HEK293T (cell line): ENCODE measurements at places on chromosomes 11 and 22.
A peak's percentile ranks its signal among the peaks of the same experiment; 100 is the strongest.

DNA sequence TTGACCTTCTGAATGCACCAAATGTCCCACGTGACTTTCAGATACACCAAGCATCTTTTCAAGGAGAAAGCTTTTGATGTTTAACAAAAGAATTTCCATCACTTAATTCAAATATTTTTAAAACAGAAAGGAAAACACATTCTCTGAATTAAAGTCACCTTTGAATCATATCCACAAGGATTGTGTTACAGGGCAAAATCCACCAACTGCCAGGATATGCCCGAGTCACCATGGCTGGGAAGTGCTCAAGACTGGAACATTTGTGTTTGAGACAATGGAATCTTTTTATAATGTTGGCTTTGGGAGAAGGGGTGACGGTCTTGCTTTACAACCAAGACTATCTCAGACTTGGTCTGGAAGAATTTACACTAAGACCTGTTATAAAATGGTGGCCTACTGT, 40.8 kb downstream of the BID start:
- DNase-seq, result no peak

DNA sequence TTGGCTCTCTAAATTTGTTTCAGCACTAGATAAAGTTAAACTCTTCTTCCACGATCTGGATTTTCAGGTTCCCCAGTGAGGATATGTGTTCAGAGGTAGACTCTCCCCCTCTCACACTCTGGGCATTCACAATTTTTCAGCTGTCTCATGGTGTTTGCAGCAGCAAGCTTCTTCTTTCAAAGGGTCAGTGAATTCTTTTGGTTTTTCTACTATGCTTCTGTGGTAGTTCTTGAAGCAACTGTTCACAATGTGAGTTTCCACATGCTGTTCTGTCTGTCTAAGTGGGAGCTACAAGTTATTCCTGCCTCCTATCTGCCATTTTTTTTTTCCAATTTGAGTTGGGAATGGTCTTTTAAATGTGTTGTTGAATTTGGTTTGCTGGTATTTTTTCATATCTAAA, 25.4 kb downstream of the CNTF start:
- DNase-seq, result no peak

- DNase-seq, result no peak
Measured at GRCh38 chr22:30806391-30806861, 111.8 kb downstream of the OSBP2 start.

GRCh38 chr11:14634813-14635212, 8.8 kb upstream of the PDE3B start:
- no peak for DNase-seq

DNA sequence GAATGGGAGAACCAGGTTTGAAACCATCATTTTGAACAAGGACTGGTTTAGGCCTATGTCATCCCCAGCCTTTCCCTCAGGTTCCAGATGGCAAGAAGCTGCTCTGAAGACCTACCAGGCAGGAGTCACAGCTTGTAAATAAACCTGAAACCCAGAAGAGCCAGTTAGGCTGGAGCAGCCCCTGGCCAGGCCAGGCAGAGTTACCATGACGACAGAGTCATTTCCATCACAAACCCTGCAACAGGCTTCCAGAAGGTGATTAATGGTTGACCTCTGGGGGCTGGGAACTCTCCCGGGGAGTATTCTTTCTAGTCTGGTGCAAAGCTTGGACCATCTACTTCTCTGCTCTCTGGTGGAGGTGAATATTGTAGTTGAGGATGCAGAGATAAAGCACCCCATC, 164.1 kb upstream of the NCAM1 start:
- DNase-seq, result no peak

DNA sequence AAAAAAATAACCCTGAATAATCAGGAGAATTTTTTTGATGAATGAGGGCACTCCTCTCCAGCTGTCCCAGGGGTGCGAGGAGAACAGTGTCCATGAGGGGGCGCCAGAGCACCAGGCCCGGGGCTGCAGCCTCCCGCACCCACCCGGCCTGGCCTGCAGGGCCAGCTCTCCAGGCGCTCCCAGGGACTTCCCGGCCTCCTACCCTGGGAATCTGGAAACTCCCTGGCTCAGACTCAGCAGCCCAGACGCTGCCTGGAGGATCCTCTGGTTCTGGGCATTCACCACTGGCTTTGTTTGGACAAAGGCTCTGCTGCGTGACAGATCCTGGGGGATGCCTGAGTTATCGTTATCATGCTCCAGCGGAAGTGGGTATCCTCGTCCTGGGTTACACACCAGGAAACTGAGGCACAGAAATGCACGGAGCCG, 31.0 kb downstream of the MCM5 start:
- peak; percentile 95 for DNase-seq

- DNase-seq, result no peak
Measured at GRCh38 chr22:24836282-24836681, 30.3 kb downstream of the SGSM1 start.

DNA sequence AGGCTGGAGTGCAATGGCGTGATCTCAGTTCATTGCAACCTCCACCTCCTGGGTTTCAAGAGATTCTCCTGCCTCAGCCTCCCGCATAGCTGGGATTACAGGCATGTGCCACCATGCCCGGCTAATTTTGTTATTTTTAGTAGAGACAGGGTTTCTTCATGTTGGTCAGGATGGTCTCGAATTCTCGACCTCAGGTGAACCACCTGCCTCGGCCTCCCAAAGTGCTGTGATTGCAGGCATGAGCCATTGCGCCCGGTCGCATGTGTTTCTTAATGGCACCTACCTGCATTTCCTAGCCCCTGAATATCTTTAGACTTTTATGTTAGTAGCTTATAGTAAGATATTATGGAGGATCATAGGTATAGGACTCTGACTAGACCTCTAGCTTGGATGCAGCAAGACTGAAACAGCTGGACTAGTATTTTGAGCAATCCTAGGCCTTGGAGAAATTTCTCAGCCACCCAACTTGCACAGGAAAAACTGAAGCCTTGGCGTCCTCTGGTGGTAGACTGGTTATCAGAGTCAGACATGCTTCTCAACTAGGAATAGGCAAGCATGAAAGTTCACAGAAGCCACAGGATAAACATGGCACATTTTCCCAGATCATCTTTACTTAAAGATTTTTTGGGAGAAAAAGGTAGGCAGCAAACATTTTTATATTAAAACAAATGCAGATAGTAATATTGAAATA, 22.7 kb upstream of the C1QTNF4 start:
- DNase-seq, result peak; percentile 48

- DNase-seq, result no peak
Measured at GRCh38 chr11:111923351-111923788, 4.7 kb downstream of the C11orf52 start.

GRCh38 chr11:119807841-119808240, 78.8 kb upstream of the NECTIN1 start:
- no peak for DNase-seq

GRCh38 chr11:74434528-74434927, 32.8 kb downstream of the KCNE3 start:
- DNase-seq, result no peak

GRCh38 chr11:34637303-34637702, 16.4 kb downstream of the EHF start:
- no peak for DNase-seq

GRCh38 chr11:34564406-34564805, 50.8 kb upstream of the ELF5 start:
- DNase-seq, result no peak

GRCh38 chr11:79388201-79388600, 52.6 kb downstream of the TENM4 start:
- DNase-seq, result no peak

- no peak for DNase-seq
Measured at GRCh38 chr22:40401981-40402406, 31.6 kb downstream of the SGSM3 start.

GRCh38 chr22:45211435-45211834, 29.3 kb downstream of the KIAA0930 start:
- DNase-seq, result no peak

DNA sequence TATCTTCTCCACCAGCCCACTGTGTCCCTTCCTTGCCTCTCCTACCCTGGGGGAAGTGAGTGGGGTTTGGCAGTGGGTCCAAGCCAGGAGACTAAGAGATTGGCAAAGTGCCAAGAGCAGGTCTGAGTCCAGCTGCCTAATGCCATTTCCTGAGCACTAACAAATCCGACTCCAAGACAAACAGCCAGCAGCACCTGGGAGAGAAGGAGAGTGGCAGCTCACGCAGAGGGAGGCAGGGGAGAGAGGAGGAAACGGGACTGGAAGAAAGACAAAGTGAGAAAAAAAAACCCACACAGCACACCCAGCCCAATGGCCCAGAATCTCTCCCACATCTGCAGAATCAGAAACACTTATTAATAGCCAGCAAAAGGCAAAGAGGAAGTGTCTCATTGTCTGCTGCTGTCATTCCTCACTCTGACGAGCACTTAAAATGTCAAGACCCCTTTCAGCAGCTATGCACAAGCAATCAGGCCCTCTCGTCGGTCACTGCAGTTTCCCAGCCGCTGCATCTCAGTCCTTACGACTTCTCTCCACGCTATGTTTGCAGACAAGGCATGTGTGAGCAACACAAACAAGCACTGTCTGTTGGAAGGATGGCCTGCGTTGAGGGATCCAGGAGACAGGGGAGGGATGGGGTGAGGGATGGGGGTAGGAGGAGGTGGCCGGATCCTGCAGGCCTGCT, 558.4 kb upstream of the CADM1 start:
- no peak for DNase-seq

DNA sequence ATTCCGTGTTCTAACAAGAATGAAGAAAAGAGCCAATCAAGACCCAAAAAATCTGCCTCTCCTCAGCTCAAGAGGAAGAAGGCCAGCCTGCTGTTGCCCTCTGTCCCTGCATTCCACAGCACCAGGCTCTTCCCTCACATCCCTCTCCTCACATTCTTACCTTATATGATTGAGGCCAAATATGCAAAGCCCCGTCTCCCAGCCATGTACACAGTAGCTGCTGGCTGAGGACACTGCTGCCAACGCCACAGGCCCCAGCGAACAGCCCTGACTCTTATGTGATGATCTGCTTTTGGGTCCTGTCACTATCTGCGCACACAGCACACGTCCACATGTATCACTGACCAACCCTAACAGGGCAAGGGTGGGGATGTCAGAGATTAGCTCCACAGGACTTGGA, 60.2 kb downstream of the MICAL3 start:
- DNase-seq, result no peak

- no peak for DNase-seq
Measured at GRCh38 chr22:37163575-37164504, 14.1 kb upstream of the IL2RB start.

- no peak for DNase-seq
Measured at GRCh38 chr11:47532597-47533213, 20.2 kb downstream of the CELF1 start.

GRCh38 chr11:73325036-73325981, 17.2 kb downstream of the ARHGEF17 start:
- DNase-seq, result no peak

GRCh38 chr11:8871962-8872361, 39.0 kb upstream of the AKIP1 start:
- no peak for DNase-seq

DNA sequence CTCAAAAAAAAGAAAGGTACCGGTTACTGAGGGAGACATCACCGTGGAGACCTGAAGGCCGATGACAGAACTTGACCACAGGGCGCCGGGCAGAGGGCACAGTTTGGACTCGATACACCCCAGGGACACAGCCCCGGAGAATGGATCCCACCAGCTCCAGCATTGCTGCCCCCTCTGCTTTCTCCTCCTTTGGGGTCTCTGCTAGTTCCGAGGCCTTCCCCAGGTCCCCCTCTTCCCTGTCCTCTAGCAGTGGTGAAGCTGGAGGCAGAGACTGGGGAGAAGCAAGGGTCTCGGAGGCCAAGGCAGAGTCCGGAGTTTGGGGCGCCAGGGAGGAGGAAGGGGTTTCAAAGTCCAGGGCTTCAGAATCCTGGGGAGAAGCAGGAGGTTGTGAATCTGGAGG, 4.8 kb upstream of the EEF1G start:
- no peak for DNase-seq

DNA sequence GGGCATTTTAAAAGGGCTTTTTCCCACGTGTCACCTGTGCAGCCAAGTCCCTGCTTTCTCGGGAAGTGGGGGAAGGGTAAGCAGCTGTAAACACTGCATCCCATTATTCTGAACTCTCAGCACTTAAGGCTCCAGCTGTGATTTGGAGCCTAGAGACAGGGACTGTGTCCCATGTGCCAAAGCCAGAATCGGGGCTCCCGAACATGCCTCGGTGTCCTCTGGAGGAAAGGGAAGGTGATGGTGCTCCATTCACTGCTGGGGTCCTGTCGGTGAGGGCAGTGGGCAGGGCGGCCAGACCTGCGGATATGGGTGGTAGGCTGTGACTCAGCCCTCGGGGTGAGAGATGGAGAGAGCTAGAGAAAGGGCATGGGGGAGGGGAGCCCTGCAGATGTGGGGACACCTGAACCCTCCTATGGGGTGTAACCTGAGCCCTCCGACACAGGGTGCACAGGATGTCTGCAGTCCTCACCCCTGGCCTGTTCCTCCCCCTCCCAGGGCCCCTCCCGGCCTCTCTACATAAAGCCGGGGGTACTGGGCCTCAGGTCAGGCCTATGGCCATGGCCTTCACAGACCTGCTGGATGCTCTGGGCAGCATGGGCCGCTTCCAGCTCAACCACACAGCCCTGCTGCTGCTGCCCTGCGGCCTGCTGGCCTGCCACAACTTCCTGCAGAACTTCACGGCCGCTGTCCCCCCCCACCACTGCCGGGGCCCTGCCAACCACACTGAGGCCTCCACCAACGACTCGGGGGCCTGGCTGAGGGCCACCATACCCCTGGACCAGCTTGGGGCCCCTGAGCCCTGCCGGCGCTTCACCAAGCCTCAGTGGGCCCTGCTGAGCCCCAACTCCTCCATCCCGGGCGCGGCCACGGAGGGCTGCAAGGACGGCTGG, 31.8 kb downstream of the CAPN1 start:
- DNase-seq, result no peak

GRCh38 chr11:124961972-124962609, 8.1 kb downstream of the CCDC15 start:
- peak; percentile 60 for DNase-seq

DNA sequence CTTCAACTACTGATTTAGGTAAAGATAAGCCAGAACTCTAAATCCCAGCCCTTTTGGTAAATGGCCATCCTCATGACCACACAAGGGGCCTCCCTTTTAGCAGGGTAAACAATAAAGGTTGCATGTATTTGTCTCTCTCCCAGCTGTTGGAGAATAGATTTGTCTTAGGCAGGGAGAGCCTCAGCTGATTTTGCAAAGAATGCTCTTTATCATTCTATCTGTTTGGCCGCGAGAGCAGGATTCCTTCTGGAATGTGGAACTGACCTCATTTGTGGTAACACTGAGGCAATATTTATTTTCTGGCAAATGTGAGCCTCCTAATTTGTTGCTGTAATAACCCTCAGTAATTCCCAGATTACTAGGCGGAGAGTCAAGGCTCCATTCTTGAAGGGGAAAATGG, 15.3 kb downstream of the PTS start:
- DNase-seq, result no peak

- no peak for DNase-seq
Measured at GRCh38 chr22:39486951-39487825, 14.9 kb upstream of the MIEF1 start.

- peak; percentile 69 for DNase-seq
Measured at GRCh38 chr11:17760102-17761029, 25.8 kb downstream of the KCNC1 start.

- DNase-seq, result no peak
Measured at GRCh38 chr11:45949992-45950407, 27.5 kb downstream of the LARGE2 start.
